NCI-H187 treated with DMSO at 0.1 percent for 48 hours (cell line): ENCODE measurements at places on chromosomes 2 and 18.

- peak; percentile 35 for DNase-seq
Observed at GRCh38 chr2:234502285-234502918, 5.5 kb upstream of the ARL4C start.

DNA sequence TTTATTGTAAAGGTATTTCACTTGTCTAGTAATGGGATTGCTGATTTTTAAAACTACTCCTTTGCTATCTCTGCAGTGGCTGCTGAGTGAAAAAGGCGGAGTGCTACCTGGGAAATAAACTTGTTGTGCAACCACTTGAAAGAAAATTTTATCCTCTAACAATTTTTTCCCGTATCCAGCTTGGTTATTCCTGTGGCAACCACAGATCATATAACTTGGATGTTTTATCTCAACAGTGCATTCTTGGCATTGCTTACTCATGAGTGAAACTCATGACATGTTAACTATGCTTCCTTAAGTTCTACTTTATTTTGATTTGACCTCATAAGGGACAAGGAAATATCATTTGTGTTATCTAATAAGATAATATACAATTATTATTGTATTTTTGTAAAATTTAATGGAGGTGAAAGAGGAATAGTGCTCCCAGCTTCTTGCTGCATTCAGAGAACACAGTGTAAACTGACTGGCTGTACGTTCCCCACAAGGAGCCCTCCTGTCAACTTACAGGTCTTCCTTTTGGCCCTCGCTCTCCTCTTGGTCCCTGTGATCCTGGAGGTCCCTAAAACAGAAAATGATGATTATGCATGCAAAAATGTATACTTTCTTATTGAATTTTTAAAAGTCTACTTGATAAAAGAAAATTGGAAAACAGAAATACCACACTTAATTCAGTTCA is 82.7 kb downstream of the COL5A2 start:
- DNase-seq = no peak

GRCh38 chr18:37521510-37522465 is 43.8 kb downstream of the CELF4 start:
- no peak for DNase-seq

DNA sequence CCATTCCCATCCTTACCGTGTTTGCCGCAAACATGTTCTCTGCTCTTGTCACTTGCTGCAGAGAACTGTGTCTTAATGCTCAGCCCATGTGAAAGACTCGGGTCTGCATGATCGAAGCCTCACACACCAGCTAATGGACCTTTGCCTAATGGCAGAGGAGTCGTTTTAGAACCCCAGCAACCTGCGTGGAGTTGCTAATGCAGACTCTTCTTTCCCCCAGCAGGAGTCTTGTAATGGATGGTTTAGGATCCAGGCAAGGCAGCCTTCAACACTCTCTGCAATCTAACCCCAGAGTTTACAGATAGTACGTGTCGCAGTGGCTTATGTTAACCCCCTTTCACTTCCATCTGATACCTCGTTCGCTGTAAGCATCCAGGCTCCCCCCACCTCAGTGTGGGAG is 316.4 kb downstream of the AGAP1 start:
- DNase-seq = no peak

DNA sequence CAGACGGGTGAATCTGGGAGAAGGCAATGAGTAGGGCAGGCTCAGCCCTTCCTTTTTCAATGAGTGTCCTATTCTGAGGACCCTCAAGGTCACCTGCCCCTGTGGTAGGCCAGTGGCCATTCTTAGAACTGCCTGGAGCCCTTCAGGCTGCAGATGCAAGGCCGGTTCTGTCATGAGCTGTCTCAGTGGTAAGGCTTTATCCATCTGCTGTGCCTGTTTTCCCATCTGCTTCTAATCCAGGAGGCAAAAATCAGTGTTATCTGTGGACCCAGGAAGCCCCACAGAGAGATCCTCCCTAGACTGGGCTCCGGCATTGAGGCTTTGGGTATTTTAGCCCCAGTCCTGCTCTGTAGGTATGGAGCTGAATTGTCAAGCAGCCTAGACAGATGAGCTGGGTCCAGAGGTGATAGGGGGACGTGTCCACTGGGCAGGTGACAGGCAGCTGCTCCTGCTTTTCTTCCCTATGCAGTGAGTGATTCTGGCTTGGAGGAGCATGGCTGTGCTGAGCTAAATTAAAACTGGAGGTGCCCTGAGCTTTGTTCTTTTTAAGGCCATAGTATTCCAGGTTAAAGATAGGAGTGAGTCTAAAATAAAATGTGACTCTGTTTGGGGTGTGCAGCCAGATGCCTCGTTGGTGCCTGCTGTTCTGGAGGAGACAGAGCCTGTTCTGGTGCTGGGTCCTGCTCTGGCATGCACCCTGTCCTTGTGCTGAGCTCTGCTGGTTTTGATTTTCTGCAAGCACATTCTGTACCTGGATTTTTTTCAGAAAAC is 92.5 kb downstream of the FHOD3 start:
- no peak for DNase-seq

DNA sequence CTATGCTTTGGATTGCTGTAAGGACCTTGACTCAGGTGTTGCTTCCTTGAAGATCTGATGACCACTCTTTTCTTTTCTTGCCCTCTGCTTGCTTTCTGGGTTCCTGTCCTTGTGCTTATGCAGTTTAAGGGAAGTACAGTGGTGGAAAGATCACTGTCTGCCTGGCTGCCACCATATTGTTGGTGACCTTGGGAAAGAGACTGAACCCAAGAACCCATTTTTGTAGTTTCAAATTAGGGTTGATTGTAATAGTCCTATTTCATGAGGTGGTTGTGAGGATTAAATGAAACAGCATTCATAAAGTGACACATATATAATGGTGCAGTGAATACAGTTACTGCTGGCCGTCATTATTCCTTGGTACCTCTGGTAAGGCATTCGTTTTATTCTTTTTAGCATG is 41.1 kb downstream of the MAP4K4 start:
- DNase-seq = no peak

DNA sequence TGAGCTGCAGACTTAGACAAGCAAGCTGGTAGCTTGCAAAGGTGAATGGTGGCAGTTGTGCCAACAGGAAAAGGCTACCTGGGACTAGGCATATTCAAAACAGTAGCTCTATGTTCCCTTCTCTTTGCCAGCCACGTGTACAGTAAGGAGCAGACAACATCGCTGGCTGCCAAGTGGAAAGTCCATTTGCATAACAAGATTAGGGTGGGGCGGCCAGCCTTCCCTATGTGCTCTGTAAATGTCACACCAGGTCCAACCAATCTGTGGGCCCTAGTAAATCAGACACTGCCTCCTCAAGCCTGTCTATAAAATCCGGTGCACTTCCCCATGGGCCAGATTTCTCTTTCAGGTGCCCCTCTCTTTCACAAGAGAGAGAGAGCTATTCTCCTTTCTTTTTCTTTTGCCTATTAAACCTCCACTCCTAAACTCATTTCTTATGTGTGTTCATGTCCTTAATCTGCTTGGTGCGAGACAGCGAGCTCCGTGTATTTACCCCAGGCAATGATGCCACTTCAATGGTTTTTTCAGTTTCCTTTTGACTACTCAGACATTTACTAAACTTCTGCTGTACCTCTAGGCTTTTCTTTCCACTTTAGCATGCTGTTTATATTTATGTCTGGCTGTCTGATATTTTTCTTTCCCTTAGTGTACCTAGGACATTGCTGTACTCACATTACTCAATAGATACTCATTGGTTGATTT is 297.4 kb upstream of the GCFC2 start:
- DNase-seq = no peak

DNA sequence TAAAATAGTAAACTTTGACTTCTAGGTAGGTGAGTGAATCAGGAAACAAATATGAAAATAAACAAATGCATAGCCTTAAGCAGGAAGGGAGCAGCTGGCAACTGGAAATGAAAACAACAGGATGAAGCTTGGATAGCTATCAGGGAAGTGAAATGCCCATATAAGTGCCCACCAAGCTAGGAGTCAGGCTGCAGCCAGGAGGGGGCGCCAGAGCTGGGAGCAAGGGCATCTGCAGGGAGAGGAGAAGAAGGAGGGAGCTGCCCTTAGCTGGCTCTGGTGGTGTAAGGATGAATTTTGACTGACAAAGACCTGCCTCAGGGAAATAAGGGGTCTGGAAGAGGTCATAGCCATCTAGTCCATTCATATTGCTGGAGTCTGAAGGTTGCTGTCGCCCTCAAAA is 298.3 kb downstream of the TDRD15 start:
- DNase-seq = no peak

GRCh38 chr2:143284087-143284675 is 155.0 kb downstream of the ARHGAP15 start:
- DNase-seq = no peak

DNA sequence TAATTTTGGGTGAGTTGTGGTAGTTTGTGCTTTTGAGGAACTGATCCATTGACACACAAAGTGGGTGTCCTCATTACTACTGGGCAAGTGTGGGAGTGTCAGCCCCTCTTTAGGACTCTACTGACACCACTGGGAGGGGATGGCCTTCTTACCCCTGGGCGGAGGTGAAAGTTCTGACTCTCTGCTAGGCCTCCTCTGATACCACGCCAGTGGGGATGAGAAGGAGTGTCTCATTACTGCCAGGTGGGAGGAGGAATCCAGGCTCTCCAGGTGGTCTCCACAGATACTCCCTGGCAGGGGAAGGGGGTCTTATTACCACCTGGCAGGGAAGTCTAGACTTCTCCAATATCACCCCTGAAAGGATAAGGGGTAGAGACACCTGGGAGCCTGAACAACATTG is 9.1 kb downstream of the LCLAT1 start:
- no peak for DNase-seq

DNA sequence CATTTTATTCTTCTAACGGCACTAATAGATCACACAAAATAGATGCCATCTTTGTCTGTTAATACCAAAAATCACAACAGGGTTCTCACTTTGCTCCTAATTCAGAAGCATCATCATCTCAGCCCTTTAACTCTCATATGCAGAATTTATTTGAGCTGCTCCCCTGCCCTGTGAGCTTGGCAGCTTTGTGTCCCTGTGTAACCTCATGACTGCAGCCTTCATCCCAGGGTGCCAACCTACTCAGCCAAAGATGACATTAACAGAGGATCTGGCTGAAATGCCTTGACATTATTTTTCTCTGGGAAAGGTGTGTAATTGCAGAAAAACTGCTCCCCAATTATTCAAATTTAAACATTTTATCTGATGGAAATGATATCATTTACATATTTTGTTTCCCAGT is 319.4 kb downstream of the NRXN1 start:
- DNase-seq = no peak

- DNase-seq = no peak
Observed at GRCh38 chr2:113734185-113734584, 22.3 kb downstream of the SLC35F5 start.

DNA sequence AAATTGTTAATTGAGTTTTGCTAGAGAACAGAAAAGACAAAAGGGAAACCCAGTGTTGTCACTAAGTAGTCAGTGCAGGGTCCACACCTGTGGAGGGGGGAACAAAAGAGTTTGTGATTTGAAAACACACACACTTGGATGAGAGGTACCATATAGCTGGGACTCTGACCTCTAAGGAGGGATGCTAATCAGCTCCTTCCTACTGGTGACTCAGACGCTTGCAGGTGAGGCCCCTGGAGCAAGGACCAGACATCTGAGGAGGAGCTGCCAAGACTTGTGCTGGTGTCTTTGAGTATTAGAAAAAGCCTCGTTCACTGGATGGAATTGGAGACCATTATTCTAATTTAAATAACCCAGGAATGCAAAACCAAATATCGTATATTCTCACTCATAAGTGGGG is 146.4 kb upstream of the MAP2 start:
- no peak for DNase-seq

GRCh38 chr2:98459496-98460175 is 15.0 kb downstream of the INPP4A start:
- no peak for DNase-seq
